ENCODE measurements at places on chromosomes 7 and 10. TPM values are rescaled to one million over a fixed set of nuclear protein-coding genes. Genes with fewer than 3 reads are reported as not detected.

DNA sequence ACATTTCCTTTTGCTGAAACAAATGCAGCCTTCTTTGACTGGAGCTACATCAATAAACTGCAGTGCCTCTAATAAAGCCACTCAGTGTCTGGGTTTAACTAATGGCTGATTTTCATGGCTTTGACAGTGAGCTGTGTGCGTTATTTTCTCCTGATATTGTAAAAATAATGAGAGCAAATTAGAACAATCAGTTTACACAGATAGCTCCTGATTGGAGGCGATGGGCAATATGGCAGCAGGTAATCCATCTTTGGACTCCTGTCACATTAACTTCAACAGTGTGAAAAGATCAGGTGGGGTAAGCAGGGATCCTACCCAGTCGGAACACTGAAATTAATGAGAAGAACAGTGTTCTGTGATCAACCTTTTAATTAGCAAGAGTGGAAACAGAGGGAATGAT lies 100.7 kb downstream of the POLL start:
- no peak for DNase-seq

PCBD1 gene
- 56.7 TPM for total RNA-seq

SYT15B gene
- 0.14 TPM for total RNA-seq

- DNase-seq: peak; percentile 79
These were observed 11.0 kb upstream of the TRIM8 start for GRCh38 chr10:102633287-102633686.

HIPK2 gene
- total RNA-seq: 19.1 TPM

UROS gene
- total RNA-seq: 38.3 TPM

- no peak for DNase-seq
These were observed 56.8 kb upstream of the DDC start for GRCh38 chr7:50621973-50622490.

DNA sequence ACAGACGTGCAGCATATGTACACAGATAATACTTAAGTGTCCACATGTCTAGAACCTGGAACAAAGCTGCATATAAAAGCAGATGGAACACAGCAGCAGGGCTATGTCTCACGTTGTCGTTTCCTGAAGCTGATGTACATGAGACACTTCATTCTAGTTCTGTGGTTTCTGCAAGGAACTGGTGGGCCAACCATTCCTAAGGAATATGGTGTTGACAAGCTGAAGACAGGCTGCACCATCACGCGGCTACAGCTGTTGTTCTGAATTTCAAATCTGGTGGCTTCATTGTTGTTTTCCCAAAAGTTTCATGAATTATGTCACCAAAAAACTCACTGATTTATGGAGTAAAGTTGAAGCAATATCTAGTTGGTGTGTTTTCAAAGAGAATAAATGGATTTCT lies 33.7 kb downstream of the PRKAG2 start:
- DNase-seq: no peak

DNA sequence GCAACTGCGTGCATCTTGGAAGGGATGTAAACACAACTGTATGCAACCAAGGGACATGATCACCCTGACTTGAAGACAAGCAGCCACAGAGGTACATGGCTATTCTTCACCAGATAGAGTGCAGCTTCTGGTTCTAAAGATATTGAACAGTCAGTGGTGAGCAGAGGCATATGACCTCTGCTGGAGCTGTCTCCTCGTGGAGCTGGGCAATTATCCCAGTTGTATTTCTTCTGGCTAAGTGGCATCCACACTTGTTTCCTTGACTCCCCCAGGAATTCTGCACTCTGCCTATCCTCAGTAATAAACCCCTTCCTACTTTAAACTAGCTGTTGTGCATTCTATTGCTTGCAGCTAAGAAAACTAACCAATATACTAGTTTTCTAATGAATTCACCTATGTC lies 216.8 kb downstream of the THSD7A start:
- DNase-seq: no peak

FXYD4 gene
- total RNA-seq: not detected

C10orf90 gene
- not detected for total RNA-seq

DNA sequence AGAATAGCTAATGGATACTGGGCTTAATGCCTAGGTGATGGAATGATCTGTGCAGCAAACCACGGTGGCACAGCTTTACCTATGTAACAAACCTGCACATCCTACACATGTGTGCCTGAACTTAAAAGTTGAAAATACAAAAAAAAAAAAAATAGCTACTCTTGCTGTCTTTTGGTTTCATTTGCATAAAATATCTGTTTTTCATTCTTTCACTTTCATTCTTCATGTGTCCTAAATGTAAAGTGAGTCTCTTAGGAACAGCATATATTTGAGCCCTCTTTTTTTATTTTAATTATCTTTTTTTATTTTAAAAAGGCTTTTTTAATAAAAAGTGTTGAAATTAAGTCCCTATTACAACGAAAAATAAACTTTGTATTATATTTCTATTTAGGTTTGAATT lies 836.1 kb upstream of the KCND2 start:
- no peak for DNase-seq

DNA sequence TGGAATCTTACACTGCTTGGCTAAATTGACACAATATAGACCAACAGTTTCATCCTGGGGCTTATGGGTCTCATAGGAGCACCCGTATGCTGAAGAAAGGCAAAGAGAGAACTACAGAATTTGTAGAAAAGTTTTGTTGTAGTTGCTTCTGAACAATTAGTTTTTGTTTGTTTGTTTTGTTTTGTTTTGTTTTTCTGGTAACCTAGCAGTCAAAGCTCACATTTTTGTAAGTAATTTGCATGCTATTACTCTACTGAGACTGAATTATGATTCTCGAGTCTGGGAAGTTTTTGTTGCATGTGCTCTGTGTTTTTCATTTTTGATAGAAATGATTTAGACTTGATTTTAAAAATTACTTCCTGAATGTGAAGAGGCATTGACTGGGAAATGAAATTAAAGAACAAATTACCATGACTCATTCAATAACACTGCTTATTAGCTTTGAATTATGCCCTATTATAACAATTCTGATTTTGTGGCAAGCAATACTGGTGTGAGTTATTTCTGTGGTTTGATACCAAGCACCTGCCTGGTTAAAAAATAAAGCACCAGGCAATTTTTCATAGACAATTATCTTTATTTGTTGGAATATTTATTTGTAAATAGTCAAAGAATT lies 438 bp downstream of the LSMEM1 start:
- no peak for DNase-seq

SEC31B gene
- total RNA-seq: 47.2 TPM

DNA sequence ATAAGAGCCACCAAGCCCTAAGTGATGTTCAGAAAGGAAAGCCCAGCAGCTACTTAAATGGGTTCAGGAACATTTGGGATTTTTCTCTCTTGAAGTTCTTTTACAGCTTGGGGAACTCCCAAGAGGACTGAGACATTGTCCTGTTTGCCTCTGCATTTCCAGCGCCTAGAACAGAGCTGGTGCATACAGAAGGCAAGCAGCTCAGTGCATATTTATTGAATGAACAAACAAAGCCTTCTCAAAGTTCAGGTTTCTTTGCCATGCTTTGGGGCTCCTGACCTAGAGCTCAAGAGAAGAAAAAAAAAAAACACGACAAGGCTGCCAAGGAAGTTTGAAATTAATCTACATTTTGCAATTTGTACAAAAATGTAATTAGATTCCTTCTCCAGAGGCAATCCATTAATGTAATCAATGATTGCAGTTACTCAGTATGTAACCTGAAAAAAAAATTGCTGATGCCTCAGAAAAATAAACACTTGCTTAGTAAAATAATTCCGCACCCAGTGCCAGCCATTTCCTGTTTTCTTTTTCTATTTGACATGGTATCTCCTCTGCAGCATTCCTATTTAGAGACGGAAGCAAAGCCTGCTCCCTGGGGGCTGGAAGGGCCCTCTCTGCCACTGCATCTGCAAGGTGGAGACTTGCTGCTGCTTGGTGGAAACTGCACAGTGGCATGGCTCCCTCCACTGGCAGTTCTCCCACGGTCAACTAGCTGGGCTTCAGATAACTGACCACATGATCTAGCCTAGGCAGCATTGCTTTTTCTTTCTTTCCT lies 157.3 kb downstream of the TMEM178B start:
- DNase-seq: peak; percentile 12

- DNase-seq: no peak
These were observed 76.7 kb downstream of the GPR26 start for GRCh38 chr10:123742751-123743440.

DNA sequence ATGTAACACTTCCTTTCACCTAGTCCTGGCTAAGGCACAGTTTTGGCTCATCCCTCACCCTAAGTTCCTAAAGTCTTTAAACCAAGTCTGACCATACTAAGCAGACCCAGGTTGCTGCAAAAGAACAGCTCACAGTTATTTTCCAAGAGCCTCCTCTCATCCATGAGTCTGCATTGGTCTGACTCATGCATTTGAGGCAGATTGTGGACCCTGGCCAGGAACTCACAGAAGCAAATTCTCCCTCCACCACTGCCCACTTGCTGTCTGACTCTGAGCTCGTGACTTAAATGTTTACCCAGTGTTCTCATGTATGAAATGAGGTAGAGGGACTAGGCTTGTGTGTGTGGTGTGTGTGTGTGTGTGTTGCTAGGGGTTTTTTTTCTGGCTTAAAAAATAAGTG lies 1272.8 kb downstream of the TYW1 start:
- no peak for DNase-seq

PNLIPRP3 gene
- total RNA-seq: not detected

DNA sequence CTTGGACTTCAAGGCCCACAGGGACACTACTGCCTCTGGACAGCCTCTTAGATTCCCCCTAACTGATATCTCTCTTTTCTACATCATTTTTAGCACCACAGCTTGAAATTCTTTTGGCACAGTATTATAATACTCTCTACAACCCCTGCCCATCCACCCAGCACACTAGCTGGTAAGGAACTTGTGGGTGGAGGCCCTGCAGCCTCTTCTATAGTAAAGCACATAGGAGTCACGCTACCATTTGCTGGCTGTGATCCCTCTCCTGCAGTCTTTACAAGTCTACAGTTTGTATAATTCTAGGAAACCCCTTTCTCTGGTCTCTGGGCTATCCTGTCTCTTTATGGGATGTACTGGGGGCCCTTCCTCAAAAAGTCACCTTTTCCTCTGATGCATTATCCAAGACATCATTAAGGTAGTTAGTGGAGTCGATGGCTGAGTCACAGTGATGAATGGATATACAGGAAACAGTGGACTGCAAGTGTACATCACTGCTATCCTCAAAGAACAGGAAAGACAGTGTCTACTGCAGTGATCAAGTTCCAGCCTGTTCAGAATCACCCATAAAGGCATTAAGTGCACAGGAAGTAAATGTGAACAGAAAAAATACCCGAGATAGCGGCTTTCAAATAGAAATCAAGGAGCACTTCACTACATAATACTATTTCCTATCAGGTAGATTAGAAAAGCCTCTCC lies 54.4 kb downstream of the STK17A start:
- DNase-seq: no peak

GRCh38 chr7:106354822-106355221 lies 70.0 kb upstream of the NAMPT start:
- DNase-seq: no peak

- no peak for DNase-seq
These were observed 211.9 kb upstream of the SHH start for GRCh38 chr7:156024201-156024600.

- no peak for DNase-seq
These were observed 130.0 kb downstream of the TES start for GRCh38 chr7:116340201-116340847.

GDF2 gene
- total RNA-seq: not detected

- DNase-seq: no peak
These were observed 11.2 kb upstream of the NRG3 start for GRCh38 chr10:81863771-81864170.

GRCh38 chr10:14474656-14475055 lies 143.9 kb upstream of the FRMD4A start:
- no peak for DNase-seq

- no peak for DNase-seq
These were observed 4.0 kb upstream of the PANK1 start for GRCh38 chr10:89649051-89649450.

GRCh38 chr7:6476596-6477317 lies 29.0 kb upstream of the DAGLB start:
- DNase-seq: no peak

CALML3 gene
- total RNA-seq: not detected

- no peak for DNase-seq
These were observed 92.9 kb downstream of the CPED1 start for GRCh38 chr7:121081327-121081936.

AKR1C2 gene
- 0.17 TPM for total RNA-seq

DNA sequence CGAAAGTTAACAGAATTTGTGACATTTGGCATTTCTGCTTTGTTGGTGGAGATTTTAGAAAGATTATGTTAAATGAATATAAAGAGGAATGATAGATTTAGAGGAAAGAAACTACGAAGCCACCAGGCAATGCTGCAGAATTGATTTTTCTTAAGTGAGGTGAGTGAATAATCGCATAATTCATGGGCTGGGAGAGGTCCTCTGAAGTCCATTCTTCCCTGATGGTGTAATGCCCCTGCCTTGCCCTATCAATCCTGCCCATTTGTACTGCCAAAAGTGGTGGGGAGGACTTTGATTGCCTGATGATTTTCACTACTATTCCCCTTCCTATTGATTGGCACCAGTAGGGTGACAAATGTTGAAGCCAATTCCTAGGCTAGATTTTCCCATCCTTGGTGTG lies 125.9 kb downstream of the C10orf90 start:
- no peak for DNase-seq

- no peak for DNase-seq
These were observed 1050.7 kb downstream of the SORCS3 start for GRCh38 chr10:105691811-105692210.

- no peak for DNase-seq
These were observed 886.7 kb upstream of the SORCS1 start for GRCh38 chr10:108051218-108051617.

DNA sequence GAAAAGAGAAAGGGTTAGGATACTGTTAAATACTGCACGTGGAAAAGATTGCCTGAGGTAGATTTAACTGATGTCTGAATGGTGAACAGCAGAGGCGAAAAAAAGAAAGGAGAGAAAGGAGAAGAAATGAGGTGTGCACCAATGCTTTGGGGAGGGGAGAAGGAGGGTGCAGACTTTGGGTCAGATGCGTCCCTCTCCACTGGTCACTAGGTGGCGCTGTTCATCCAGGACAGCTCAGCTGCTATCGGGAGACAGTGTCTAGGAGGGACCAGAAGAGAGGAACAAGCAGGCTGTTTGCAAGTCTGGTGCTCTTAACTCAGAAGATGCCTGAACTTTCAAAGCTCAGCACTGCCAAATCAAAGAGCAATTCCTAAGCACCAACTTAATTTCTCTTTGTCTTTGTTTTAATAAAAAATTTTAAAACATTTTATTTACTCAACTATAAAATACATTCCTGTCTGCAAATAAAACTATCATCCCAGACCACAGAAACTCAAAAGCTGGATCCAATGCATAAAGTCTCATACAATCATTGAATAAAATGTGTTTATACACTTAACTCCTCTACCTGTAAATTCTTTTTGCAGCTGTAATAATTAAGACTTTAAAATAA lies 83.9 kb upstream of the PDLIM1 start:
- DNase-seq: peak; percentile 81

LUC7L2 gene
- total RNA-seq: 114 TPM

DNA sequence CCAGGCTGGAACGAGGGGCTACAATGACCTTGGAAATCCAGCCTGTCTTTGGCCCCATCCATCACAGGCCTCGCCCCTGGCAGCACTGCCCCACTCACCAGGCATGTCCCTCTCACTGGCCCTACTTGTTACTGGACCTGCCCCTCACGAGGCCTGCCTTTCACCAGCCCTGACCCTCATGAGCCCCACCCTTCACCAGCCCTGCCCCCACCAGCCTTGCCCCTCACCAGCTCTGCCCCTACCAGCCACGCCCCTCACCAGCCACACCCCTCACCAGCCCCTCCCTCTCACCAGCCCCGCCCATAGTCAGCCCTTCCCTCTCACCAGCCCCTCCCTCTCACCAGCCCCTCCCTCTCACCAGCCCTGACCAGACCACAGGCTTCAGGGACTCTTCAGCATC lies 57.8 kb downstream of the COL26A1 start:
- no peak for DNase-seq

- DNase-seq: no peak
These were observed 258.0 kb upstream of the LYZL1 start for GRCh38 chr10:29030900-29031299.

CHAT gene
- total RNA-seq: not detected
